NCI-H1092 (cell line): ENCODE measurements at places on chromosomes 11 and 22.

DNA sequence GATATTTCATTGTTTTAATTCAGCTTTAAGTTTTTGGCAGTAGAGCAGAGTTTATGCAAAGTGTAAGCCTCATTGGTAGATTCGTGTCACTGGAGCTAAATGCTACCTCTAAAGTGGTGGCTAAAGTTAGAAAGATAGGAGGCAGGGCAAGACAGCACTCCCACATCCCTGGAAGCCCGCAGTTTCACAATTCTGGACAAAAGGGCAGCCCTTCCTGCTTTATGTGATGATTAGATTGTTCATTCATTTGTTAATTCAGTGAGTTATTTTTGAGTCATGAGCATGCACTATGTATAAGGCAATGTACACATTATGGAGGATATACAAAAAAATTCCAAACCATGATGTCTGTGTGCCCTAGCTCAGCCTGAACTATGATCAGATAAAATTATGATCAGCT lies 52.1 kb upstream of the EIF3M start:
- no peak for DNase-seq

- DNase-seq: no peak
Observed at GRCh38 chr11:42646959-42647358, 664.8 kb upstream of the API5 start.

DNA sequence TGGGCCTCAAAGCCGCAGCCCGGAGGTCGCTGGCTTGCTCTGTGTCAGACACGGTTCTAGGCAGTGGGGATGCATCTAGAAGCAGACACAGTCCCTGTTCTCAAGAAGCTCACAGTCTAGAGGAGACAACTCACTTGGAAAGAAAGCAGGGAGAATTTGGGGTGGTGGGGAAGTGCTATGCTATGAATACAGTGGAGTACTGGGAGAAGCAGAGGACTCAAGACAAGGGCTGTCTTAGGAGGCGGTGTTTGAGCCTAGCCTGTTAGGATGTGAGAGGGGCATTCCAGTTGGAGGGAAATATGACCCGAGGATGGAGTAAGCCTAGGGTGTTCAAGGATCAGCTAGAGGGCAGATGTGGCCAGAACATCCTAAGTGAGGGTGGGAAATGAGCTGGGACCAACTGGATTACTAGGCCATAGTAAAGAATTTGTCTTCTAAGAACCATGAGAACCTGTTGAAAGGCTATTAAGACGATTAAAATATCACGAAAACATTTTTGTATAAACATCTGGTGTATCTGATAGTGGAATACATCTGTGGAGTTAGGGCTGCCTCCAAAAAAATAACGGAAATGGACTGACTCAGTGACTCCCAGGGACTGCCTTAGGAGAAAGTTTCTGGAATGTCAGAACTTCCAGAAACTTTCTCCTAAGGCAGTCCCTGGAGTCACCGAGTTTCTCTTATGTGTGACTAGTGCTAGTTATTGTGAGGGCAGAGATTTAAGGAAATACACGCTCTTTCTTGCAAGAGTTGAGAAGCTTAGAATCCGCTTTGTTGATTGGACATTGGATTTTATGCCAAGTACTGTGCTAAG lies 1.1 kb upstream of the PITPNB start:
- DNase-seq: peak; percentile 7

DNA sequence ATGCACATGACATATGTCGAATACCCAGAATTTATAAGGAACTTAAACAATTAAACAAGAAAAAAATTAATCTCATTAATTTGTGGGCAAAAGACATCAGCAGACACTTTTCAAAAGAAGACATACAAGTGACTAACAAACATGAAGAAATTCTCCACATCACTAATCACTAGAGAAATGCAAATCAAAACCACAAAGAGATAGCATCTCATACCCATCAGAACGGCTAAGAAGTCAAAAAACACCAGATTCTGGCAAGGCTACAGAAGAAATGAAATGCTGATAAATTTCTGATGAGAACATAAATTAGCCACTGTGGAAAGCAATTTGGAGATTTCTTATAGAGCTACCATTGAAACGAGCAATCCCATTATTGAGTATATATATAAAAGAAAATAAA lies 210.6 kb upstream of the LUZP2 start:
- DNase-seq: no peak

GRCh38 chr11:124941703-124942102 lies 5.9 kb upstream of the HEPACAM start:
- DNase-seq: no peak

GRCh38 chr11:103749158-103749557 lies 287.3 kb upstream of the DDI1 start:
- no peak for DNase-seq

DNA sequence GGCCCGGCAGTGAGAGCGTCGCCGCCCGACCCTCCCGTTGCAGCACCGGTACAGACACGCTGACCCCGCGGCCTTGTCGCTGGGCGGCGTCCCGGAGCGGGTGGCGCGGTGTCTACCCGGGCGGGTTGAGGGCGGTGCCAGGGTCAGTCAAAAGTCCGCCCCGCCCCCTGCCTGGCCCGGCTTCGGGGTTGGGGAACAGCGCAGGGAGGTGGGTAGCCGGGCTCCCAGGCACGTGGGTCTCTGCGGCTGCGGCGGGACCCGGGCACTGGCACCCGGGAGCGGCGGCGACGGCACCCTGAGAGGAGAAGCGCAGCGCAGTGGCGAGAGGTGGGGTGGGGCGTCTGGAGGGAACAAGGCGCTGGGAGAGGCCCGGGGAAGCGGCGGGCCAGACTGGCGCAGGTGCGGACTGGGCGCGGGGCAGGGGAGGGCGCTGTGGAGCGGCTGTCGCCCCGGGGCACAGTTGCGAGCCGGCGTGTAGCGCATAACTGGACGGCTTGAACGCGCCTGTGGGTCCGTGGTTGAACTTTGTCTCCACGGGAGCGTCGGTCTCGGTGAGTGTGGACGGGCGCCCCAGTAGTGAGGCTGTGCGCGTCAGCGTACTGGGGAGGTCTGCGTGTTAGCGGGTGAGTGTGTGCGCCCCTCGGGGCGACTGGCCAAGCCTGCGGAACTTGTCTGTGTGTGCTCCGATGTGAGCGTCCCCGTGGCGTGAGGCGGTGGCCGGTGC lies at the start of gene P2RY2:
P2RY2 (plus strand) TSS at position 176 of the 724 bp plus-strand sequence. CDS start 15,879 bp downstream, outside the sequence.
- DNase-seq: no peak

DNA sequence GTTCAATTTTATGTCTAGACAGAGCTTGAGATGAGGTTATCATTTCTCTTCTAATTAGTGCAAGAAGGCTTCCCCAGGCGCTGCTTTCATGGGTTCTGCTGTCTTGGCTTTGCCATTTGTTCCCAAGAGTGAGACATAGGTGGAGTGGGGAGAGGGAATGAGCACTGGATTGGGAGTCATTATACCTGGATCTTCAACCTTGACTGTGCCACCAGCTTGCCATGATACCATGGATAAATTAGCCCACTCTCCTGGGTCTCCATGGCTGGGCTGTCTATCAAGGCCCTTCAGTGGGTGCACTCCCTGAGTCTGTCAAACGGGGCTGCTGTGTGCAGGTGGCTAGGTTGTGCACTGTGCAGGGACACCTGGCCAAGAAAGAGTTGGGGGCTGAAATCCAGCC lies 15.6 kb upstream of the NECTIN1 start:
- DNase-seq: no peak

DNA sequence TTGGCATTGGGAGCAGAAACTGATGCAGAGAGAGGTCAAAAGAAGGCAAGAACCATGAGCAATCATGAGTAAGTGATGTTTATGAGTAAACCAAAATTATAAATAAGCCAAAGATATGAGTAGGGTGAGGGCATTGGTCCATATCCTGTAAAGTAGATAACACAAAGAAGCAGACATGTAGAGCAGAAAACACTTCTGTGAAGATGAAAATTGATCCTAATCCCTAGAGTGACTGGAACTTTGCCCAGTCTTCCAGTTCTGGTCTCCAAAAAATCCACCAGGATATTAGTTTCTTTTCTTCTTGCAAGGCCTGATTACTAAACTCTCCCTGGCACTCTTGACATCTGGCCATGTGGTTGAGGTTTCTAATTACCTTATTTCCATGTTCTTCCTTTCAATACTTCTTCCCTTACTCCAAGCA lies 13.7 kb upstream of the DRD2 start:
- no peak for DNase-seq

DNA sequence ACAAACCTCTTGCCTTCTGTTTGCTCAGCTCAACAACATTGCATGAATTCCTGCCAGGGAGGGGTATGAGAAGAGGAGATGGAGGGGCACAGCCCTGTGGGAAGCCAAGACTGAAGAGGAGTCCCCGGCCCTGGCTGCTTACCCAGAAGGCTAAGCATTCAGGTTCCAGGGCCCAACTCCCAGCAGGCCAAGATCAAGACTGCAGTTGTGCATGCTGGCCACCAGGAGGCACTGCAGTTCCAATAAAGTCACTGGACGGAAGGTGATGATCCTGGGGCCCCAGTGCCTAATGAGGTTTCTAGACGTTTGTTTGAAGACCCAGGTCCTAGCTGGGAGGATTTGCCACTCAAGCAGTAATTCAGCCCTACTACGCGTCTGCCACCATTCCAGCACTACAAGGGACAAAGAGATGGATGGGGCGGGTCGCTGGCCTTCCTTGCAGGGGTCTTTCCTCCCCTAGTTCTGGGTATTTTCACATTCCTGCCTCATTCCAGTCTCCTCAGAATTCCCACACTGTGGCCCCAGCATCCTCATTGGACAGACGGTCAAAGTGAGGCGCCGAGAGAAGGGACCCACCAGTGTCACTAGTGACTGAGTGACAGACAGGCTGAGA lies 23.6 kb downstream of the ALX4 start:
- DNase-seq: peak; percentile 12

GRCh38 chr11:118902336-118903203 lies 18.9 kb downstream of the CXCR5 start:
- DNase-seq: no peak

DNA sequence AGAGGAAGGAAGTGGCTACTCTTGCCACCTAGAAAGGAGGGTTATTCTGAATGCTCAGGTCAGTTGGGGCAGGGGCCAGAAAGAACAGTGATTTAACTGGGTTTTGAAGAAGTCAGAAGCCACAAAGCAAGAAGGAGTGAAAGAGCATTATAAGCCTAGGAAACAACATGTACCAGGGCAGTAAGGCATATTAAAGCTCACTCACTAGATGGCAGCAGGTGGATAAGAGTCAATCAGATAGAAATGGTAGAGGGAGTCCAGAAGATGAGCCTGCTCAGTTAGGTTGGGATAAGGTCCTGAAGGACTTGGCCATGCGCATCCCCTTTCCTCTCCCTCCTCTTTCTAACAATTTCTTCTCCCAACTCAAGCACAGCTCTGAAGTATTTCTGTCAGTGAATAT lies 22.0 kb upstream of the PATE1 start:
- no peak for DNase-seq

DNA sequence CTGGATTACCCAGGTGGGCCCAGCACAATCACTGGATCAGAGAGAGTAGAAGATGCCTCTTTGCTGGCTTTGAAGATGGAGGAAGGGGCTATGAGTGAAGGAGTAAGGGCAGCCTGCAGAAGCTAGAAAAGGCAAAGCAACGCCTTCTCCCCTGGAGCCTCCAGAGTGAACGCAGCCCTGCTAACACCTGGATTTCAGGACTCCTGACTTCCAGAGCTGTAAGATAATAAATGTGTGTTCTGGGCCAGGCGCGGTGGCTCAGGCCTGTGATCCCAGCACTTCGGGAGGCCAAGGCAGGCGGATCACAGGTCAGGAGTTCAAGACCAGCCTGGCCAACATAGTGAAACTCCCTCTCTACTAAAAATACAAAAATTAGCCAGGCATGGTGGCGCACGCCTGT lies 102.4 kb downstream of the MORC2 start:
- DNase-seq: no peak

DNA sequence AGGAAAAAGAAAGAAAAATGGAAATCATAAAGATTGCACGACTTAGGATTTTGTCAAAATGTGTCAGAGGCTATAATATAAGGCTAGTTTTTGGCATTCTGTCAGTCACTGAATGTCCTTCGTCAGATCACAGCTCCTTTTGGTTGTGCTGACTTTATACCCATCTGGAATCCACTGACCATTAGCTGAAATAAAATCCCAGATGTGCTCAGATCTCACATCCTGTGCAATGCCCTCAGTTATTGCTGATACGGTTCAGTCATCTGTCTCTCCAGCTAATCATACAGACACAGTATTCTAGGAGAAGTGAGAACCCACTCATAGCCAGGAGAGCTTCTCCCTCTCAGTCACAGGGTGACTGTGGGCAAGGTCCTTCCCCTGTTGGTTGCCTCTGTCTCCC lies 11.5 kb downstream of the CD44 start:
- DNase-seq: no peak

GRCh38 chr22:48898524-48899250 lies 929.0 kb downstream of the BRD1 start:
- DNase-seq: no peak

- no peak for DNase-seq
Observed at GRCh38 chr11:34997952-34998528, 81.6 kb downstream of the PDHX start.

DNA sequence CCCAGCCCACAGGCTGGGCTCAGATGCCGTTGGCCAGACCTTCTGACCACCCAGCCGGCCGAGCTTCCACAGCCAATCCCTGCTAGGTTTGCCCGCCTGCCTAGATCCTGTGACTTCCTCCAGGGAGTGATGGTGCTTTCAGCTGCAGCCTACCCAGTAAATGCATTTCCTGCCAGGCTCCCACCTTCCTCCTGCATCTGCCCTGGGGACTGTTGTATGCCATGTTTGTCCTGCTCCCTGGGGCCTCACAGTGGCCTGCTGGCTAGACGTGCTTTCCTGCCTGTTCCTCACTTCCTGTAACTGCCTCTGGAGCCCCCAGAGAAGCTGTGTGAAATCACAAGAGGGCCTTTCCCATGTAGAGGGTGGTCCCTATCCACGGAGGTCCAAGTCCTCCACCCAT lies 86.2 kb downstream of the GALNT18 start:
- no peak for DNase-seq

- DNase-seq: no peak
Observed at GRCh38 chr11:98423933-98424332, 596.8 kb upstream of the CNTN5 start.

DNA sequence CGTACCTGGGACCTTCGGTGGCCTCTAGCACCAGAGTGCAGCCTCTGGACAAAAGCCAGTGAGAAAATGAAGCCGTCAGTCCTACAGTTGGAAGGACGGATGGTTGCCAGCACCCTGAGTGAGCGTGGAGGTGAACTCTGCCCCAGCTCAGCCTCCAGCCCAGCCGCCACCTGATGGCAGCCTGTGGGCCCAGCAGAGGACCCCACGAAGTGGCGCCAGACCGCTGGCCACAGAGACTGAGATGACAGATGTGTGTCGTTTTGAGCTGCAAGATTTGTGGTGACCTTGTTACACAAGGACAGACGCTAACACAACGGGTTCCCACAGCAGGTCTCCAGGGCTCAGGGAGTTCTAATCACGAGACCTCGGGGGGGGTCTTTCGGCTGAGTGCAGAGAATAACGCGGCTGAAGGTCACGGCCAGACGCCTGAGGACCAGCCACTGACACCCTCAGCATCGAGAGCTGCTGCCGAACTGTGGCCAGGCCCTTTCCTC lies 75.0 kb downstream of the BRD1 start:
- DNase-seq: no peak

DNA sequence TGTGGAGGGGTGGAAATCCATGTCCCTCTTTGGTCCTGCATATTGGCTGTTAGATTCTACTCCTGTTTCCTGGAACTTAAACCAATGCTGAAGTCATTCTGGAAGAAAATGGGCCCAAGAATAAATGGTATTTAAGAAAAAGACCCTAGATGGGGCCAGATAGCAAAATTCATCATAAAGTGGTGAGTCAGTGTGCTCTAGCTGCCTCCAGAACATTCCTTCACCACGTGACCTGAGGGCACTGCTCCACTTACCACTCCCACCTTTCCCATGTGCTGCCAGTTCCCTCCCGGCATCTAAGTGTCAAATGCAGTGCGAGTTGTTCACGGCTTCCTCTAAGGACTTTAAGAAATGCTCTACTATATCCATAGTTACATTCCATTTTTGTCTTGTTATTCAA lies 30.9 kb upstream of the NAP1L4 start:
- DNase-seq: no peak
